ENCODE measurements at places on chromosomes 13 and 19.

DNA sequence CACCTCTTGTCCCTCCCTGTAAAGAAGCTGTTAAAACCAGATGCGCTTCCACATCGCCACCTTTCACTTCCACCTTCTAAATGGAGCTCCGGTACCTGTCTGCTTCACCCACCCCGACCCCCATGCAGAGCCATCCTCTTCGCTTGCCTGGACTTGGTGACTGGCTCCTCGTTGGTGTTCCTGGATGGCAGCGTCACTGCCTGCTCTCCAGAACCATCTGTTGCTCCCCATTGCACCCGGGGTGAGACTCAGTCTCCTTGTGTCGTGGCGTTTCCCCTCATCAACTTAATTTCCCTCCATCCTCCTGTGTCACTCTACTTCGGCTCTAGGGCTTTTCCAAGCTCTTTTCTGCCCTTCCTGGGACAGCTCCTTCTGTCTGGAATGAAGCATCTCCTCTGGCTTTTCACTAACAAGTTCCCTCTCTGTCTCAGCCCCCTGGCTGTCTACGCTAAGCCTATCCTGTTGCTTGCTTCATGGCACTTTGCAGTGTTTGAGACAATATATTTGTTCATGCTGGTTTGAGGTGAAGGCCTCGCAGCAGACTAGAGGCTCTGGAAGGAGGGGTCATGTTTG lies 10.3 kb downstream of the CEBPG start:
- DNase-seq: no peak

GRCh38 chr19:29260477-29261317 lies 47.7 kb upstream of the UQCRFS1 start:
- DNase-seq: peak; percentile 22

DNA sequence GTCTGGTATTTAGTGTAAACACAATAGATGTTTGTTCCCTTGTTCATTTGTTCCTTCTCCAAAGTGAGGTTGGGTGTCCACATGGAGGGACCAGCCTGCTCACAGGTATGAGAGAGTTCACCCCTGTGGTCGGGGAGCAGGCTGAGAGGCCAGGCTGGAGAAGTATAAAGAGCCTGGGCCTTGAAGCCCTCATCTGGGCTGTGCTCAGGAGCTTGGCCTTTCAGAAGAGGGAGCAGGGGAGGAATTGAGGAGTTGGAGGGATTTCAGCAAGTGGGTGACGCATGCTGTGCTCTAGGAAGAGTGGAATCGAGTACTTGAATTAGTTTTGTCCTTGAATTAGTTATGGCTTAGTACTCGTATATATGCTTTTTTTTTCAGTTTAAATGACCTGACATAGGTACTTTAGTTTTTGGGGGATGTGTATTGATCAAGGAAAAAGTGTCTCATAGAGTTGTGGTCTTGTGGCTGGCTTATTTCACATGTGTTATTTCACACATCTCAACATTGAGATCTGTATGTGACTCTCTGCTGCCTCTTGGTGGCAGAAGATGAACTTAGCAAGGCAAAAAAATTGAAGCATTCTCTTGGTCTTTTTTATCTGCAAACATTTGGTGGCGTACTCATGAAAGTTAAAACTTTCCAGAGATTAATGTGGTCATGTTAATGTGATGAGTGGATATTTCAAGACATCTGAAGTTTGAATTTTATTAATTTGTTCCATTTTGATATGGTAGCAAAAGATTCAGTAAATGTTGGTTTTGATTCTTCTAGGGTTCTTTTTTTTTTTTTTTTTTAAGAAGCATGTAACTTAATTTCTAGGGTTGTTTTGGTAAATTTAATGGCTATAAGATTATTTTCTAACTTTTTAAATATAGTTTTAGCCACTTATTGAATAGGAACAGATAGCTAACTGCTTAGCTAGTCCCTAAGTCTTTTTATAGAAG lies 54.3 kb downstream of the SLAIN1 start:
- no peak for DNase-seq

DNA sequence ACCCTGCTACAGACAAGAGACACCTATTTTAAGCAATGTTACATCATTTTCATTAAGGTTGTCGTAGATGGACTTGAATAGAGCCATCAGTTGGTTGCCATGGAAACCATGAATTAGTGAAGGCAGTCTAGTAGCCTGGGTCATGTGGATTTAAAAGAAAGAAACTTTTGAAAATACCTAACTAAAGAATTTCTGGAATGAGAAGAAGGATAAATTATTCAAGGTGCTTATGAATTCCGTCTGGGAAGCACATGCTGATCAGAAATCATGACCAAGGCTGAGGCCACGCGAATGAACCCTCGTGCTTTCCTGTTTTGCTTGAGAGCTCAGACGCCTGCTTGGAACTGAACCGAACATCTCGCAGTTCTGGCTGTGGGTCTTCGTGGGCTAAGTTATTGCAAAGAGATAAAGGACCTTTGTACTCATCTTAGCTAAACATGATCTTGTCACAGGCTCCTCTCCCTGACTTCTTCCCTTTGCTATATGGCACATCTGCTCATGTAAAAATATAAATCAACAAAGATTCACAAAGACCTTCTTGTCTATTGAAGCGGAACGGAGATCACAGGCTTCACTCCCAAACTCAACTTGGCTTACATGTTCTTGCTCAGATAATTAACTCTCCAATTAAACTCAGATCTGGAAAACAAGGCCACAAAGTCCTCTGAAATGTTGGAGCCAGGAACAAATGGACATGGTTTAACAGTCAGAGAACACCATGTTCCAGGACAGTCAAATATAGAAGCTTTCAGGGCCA lies 140.2 kb downstream of the NUFIP1 start:
- DNase-seq: no peak

DNA sequence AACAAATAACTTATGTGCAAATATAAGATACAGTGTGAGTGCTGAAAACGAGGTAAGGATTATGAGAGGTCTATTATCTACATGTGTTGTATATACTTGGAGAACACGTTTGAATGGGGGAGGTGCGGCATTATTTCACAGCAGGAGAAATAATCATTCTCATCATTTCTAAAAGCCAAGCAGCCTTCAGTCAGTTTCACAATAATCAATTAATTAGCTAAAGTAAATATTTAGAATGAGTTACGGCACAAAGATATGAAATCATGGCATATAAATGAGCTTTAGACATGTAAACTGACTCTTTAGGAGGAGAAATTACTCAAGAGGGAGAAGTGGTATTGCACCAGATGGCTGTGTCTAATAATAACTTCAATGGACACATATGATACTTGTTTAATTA lies 366.6 kb downstream of the DNAJC15 start:
- DNase-seq: no peak
